ENCODE measurements at places on chromosomes 12 and 14. TPM values are rescaled to one million over a fixed set of nuclear protein-coding genes. Genes with fewer than 3 reads are reported as not detected.

DNA sequence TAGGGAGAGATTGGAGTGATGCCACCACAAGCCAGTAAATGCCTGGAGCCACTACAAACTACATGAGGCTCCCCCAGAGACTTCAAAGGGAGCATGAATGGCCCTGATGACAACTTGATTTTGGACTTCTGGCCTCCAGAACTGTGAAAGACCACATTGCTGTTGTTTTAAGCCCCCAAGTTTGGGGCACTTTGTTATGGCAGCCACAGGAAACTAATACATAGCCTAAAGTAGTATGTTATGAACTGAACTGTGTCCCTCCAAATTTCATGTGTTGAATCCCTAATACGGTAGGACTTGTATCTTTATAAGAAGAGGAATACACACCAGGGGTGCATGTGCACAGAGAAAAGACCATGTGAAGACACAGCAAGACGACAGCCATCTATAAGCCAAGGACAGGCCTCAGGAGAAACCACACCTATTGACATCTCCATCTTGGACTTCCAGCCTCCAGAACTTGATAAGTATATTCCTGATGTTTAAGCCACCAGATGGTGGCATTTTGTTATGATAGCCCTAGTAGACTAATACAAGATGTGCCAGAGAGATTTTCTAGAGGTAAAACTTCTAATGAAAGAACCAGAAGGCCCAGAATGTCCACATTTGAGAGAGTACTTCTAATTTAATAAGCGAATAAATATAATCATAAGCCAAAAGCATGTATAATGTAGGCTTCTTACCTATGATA is 127.1 kb upstream of the BMP4 start:
- H3K4me1 ChIP-seq, result no peaks in the 10 kb centered on the region
- DNase-seq, result no peak
- H3K27ac ChIP-seq, result no peak overlapping the region
- no peaks in the 10 kb centered on the region for H3K36me3 ChIP-seq

GRCh38 chr14:52873694-52874093 is 77.2 kb downstream of the FERMT2 start:
- DNase-seq, result no peak
- H3K4me1 ChIP-seq, result peaks cover 31% of the 10 kb centered on the region
- H3K27ac ChIP-seq, result peak overlapping the region; percentile 19
- no peaks in the 10 kb centered on the region for H3K27me3 ChIP-seq
- H3K4me3 ChIP-seq, result no peak overlapping the region

DNA sequence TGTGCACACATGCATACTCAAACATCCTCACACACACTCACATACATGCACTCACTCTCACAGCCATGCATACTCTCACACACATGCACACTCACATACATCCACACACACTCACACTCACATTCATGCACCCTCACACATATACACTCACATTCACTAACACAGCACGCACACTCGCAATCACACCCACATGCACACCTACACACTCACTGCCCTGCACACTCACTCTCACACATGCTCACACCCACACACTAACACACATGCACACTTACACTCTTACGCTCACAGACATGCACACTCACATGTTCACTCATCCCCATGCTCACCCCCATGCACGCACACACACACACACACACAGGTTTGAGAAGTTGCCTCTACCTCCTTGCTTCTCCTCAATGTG is 63.2 kb upstream of the SFSWAP start:
- H3K27ac ChIP-seq, result no peak overlapping the region
- no peaks in the 10 kb centered on the region for H3K36me3 ChIP-seq
- no peaks in the 10 kb centered on the region for H3K4me1 ChIP-seq

ENDOU gene
- 0.28 TPM for polyA plus RNA-seq

TMED8 gene
- polyA plus RNA-seq, result 5.4 TPM

CFAP251 gene
- polyA plus RNA-seq, result 74.2 TPM

Data from keratinocyte (primary cell).